ENCODE measurements at places on chromosomes 2 and 18.
A peak's percentile ranks its signal among the peaks of the same experiment; 100 is the strongest.

- DNase-seq = no peak
Measured at GRCh38 chr18:55119016-55119415, 159.8 kb upstream of the CCDC68 start.

GRCh38 chr18:38909972-38910371, 1344.4 kb upstream of the CELF4 start:
- no peak for DNase-seq

DNA sequence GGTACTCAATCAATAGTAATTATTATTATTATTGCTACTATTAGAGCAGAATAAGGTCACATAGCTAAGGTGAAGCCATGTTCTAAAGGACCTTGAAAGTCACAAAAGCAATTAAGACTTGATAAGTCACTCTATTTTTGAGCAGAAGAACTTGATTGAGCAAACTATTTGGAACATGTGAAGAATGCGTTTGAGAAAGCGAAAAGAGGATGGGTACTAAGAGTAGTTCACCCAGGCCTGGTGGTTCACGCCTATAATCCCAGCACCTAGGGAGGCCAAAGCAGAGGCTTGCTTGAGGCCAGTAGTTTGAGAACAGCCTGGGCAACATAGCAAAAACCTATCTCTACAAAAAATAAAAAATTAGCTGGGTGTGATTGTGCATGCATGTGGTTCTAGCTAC, 7.2 kb upstream of the RTN4 start:
- DNase-seq = no peak

GRCh38 chr2:229027353-229028105, 243.6 kb downstream of the PID1 start:
- DNase-seq = no peak

- DNase-seq = no peak
Measured at GRCh38 chr2:173568054-173568453, 213.4 kb downstream of the CDCA7 start.

DNA sequence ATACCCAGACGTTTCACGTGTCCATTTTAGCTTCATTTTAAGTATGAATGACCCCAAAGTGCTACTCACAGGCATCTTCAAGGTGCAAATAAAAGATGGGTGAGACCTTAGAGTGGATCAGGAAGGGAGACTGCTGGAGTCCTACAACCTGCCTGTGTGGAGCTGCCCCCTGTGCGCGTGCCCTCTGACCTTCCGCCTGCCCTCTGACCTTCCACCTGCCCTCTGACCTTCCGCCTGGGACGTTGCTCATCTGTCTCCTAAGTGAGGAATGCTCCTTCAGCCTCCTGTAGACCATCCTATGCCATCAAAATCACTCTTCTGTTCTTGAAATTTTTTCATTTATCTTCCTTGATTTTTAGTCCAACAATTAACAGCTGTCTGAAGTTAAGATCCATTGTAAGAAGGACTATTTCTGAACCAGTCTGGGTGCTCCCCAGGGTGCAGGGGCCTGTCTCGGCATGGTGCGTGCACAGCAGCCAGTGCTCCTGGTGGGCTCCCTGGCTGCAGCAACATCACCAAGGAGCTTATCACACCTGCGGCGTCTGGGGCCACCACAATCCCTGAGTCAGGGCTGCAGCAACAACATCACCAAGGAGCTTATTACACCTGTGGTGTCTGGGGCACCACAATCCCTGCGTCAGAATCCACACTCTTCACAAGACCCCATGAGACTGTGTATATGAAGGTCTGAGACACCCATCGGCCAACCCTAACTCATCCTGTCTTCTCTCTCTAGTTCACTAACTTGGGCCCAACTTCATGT, 86.0 kb downstream of the TPO start:
- peak; percentile 66 for DNase-seq

DNA sequence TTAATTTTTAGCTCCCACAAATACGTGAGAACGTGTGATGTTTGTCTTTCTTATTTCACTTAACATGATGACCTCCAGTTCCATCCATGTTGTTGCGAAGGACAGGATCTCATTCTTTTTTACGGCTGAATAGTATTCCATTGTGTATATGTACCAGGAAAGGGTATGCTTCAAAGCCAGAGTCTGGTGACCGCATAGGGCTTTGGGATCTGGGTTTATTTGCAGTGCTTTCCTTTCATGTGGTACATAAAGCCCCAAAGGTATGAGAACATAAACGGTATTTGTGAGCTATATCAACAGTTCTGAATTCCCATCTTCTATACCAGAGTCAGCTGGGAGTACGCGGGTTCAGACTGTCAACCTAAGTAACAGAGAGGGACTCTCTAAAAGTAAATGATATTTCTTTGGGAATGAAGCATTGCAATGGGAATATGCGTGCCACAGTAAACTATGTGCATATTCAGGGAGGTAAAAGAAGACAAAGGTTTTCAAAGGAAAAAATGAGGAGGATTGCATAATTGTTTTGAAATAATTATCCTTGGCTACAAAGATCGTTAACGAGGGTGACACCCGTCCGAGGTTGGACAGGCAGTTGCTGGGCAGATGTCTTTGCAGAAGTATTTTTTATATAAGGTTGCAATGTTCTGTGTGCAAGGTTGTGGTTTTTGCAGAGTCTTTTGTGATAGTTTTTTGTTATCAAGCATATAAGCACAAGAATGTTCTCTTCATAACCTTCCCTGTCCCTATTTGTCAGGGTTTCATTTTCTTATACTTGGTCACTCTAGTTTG, 24.4 kb downstream of the CRYGD start:
- no peak for DNase-seq

- no peak for DNase-seq
Measured at GRCh38 chr2:48915884-48916283, 160.4 kb upstream of the LHCGR start.

GRCh38 chr2:48251437-48252148, 278.4 kb upstream of the STON1 start:
- no peak for DNase-seq

GRCh38 chr2:196234672-196235071, 63.3 kb upstream of the STK17B start:
- no peak for DNase-seq

DNA sequence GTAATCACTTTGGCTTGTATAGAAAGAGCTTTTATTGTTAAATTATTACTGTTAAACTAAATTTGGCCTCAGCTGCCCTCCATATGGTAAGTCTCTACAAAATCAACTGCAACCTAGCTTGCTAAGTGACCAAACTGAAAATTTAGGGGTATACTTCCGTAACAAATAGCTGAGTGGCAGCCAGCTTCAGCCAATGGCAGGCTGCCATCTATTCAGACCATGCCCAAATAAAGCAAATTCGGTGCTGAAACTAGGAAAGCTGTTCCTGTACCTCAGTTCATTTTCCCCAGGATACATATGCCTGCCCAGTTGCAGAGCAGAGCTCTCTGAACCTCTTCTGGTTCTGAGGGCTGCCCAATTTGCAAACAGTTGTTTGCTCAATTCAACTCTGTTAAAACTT, 94.8 kb downstream of the EML6 start:
- no peak for DNase-seq

Measured in chondrocyte (in vitro differentiated cells).